ENCODE measurements at places on chromosomes 13 and 19. TPM values are rescaled to one million over a fixed set of nuclear protein-coding genes. Genes with fewer than 3 reads are reported as not detected.

DNA sequence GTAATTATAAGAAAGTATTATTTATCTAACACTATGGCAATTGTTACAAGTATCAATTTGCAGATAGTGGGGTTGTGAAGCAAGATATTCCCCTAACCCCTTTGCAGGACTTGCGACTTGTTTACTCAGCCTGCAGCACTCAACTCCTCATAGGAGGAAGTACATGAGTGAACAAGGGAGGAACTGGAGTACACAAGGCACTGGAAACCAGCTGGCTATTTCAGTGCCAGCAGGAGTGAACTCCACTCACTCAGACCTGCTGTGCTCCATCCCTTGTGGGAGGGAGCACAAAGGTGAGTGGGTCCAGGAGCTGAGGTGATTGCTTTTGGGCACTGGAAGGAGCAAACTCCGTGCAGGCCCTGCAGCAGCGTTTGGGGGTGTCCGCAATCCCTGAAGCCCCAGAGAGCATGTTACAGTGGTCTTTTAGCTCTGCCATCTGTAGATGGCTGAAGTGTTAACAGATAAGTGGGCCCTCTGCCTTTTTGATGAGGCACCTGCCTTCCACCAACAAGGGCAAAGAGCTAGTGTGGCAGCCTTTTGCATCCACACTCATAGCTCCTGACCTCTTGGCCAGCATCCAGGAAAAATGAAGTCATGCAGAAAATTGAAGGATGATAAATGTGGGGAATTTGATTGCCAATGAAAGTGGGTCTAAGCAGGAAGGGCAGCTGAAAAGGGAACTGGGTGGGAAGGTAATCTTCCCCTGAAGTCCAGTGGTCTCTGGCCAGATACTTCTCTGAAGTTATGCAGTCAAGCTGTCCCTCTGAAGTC lies 802.2 kb upstream of the MIR17HG start:
- DNase-seq: peak; percentile 41

DNA sequence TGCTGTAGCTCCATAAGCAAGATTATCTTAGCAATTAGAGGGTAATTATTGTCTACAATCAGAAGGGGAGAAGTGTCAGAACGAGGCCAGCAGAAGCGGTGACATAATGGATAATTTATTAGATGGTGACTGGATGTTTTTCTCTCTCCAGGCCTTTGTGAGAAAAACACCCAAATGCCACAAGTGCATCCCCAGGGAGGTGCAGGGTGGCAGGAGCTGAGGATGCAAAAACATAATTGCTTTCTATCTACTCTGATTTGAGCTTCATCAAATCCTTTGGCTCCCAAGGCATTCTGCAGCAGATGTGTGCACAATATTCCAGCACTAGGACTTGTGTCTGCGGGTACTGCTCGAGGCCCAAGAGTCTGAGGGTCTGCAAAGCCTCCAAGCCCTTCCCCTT lies 220.1 kb upstream of the SERP2 start:
- DNase-seq: no peak

DNA sequence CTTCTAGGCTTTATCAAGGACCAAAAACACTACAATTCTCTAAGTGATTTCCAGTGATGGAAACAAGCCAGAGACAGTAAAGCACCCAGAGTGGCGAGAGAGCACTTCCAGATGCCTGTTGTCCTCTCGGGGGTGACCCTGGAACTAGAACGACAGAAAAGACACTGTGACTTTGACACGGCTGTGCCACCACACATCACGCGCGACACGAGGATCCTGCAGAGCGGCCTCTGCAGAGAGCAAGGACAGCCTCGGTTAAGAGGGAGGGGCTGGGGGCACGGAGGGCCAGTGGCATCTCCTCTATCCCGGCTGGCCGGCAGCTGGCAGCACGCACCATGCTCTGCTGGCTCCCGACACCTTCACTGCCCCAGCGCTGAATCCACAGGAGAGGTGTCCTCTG lies 42.3 kb downstream of the SUGP2 start:
- no peak for DNase-seq

GRCh38 chr13:105918842-105919741 lies 616.4 kb downstream of the EFNB2 start:
- peak; percentile 66 for DNase-seq

- peak; percentile 60 for DNase-seq
Measured at GRCh38 chr13:41645331-41645730, 188.0 kb downstream of the RGCC start.

- DNase-seq: no peak
Measured at GRCh38 chr13:73136776-73137175, 78.0 kb downstream of the KLF5 start.

- DNase-seq: peak; percentile 35
Measured at GRCh38 chr13:111158136-111158805, 43.2 kb downstream of the ARHGEF7 start.

The IZUMO2 gene
- not detected for total RNA-seq

The UFM1 gene
- 97.5 TPM for total RNA-seq

Measured in mammary epithelial cell (primary cell).